ENCODE measurements at places on chromosomes 7 and 10. TPM values are rescaled to one million over a fixed set of nuclear protein-coding genes. Genes with fewer than 3 reads are reported as not detected.

Gene GCK
- polyA plus RNA-seq: 17.4 TPM

Gene PPP1R3C
- 146 TPM for polyA plus RNA-seq

DNA sequence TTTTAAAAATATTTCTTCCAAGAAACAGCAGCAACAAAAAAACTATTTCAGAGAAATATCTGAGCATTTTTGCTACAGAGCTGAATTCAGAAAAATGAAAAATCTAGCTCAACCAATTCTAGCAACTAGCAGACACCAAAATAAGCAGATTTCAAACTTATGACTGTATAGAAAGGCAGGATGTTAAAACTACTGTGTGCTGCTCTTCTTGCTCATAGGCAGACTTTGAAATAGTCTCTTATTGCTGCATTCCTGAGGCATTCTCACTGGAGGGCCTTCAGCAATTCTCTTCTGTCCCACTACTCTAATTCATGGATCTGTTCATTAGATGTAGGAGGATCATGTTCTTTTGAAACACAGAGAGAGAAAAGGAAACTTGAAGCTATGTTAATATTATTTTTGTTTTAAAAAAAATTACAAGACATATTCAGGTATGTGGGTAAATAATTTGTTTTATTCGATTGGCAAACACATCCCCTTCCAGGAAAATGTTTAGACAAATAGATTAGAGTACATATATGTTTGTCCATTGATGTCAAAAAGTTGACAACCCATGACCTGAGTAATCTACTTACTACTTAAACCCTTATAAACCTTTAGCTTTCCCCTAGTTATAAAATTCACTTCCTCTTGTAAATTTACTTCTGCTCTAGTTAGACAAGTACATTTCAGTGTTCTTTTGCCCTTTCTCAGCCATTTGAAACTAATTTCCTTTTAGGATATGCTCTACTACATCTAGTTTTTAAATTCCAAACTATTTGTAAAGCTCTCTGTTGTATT is 428.2 kb upstream of the POT1 start:
- DNase-seq: no peak

DNA sequence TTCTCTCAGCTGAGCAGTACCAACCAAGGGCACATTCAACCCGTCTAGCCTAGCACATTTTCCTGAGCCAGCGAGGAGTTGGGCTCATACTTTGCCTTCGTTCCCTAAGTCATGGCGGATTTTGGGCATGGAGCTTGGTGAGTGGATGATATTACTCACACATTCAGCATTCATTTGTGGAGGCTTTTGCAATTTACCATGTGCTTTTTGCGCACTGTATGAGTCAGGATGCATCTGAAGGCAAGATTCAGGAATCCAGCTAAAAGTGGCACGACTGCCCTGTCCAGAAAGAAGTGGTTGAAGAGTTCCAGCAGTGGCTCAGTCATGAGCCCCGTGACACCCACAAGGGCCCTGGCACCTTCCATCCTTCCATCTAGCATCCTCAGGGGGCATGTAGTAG is 24.2 kb upstream of the MGMT start:
- DNase-seq: no peak

GRCh38 chr10:43885842-43886241 is 237.2 kb upstream of the ZNF32 start:
- no peak for DNase-seq
